ENCODE measurements at places on chromosomes 7 and 10.

- H3K27me3 ChIP-seq, result no peaks in the 10 kb centered on the region
- no peak overlapping the region for H3K4me3 ChIP-seq
- no peaks in the 10 kb centered on the region for H3K4me1 ChIP-seq
- no peak for DNase-seq
- H3K27ac ChIP-seq, result no peak overlapping the region
These were observed 27.8 kb upstream of the FOXL3 start for GRCh38 chr7:262251-262572.

DNA sequence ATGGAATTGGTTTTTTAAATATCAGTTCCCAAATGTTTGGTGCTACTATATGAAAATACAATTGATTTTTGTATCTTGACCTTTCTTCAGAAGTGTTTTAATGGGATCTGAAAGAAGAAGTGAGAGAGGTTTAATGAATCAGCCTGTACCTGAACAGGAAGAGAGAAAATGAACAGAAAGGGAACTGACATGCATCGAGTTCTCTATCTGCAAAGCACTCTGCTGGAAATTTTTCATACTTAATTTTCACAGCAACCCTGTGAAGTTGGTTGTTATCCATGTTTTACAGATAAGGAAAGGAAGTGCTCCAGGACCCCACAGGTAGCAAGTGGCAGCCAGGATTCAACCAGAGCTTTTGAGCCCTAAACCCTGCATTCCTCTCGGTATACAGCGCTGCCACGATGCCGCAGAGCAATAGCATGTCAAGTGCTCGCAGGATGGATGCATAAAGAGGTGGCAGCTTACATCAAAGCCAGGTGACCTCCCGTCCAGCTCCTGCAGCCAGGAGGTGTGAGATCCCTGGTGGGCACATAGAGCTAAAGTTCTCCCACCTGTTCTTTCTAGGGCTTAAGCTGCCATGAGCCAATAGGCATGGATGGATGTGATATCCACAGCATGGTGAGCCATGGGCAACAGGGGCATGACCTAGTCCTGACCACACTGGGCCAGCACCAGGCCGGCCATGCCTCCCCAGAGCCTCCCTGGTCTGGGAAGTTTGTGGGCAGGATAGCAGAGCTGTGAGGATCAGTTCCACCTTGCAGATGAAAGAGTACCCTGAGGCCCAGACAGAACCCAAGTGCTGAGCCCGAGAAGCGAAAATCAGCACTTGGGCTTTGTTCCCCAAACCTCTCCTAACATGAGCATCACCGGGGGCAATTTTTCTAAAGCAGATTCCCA is 57.2 kb downstream of the CALML3 start:
- H3K4me1 ChIP-seq, result no peaks in the 10 kb centered on the region
- H3K27me3 ChIP-seq, result no peaks in the 10 kb centered on the region
- no peaks in the 10 kb centered on the region for H3K36me3 ChIP-seq
- H3K27ac ChIP-seq, result no peak overlapping the region

- no peak overlapping the region for H3K4me3 ChIP-seq
- no peaks in the 10 kb centered on the region for H3K4me1 ChIP-seq
- no peaks in the 10 kb centered on the region for H3K36me3 ChIP-seq
- no peak overlapping the region for H3K27ac ChIP-seq
These were observed 73.7 kb downstream of the PRR15 start for GRCh38 chr7:29637374-29637773.

- H3K4me1 ChIP-seq, result no peaks in the 10 kb centered on the region
- no peaks in the 10 kb centered on the region for H3K27me3 ChIP-seq
- no peaks in the 10 kb centered on the region for H3K36me3 ChIP-seq
- no peak overlapping the region for H3K27ac ChIP-seq
These were observed 54.4 kb downstream of the MTPAP start for GRCh38 chr10:30294476-30295240.

DNA sequence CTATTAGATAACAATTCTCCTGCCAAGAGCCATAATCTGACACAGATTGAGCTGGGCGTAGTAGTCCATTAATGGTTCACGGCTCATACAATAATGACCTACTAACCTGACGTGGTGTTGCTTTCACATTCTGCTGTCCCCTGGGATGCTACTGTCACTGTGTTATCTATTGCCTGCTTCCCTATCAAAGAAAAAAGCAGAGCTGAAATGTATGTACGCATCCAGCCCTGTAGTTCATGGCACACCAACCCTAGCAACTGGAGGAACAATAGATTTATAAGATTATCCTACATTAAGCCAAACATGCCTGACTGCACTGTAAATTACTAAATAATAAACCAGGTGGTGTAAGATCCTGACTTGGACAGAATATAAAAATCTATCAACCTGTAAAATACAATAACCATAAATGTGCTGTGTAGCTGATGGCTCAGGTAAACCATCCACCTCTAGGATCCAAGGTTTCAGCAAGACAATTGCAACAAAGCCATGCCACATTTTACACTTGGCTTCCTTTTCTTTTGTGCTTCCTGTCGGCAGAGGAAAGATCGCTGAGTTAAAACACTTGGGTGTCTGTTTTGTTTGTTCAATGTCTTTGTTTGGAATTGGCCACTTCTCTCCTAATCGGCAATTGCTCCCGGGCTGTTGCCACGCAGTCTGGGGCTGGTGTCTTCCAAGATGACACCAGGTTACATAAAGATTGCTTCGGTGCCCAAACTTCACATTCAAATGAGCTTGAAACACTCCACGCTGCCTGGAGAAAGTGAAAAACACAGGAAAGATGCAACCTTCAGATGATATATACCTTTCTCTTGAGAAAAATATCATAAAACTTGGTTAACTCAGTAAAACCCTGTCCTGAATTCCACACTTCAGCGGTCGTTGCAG is 143.9 kb upstream of the MGMT start:
- no peaks in the 10 kb centered on the region for H3K36me3 ChIP-seq
- H3K27ac ChIP-seq, result no peak overlapping the region
- no peak for DNase-seq
- H3K4me3 ChIP-seq, result no peak overlapping the region
- H3K27me3 ChIP-seq, result peaks cover 1% of the 10 kb centered on the region

DNA sequence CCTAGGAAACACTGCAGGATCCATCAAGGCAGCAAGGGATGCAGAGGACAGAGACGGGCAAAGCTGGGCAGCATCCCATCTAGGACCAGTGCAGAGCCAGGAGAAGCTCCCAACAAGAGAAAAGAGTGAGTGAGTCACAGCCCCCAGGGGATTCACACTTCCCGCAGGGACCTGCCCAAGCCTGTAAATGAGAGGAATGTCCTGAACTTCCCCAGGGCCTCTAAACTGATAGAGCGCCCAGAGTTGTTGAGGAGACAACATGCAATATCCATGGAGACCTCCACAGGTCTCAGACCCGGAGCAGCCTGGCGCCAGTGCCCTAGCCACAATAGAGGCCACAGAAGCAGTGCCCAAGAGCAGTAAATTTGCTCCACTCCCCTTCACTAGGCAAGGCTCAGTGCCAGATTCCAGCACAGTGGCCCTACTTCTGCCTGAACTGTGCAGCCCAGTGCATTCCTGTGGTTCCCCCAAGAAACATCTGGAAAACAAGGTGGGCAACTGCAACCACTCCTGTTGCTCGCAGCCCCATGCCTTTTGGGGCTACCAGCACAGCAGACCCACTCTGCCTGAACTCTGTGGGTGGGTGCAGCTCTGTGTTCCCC is 567.5 kb downstream of the POM121L12 start:
- DNase-seq, result no peak
- H3K27me3 ChIP-seq, result no peaks in the 10 kb centered on the region
- no peaks in the 10 kb centered on the region for H3K4me1 ChIP-seq
- H3K27ac ChIP-seq, result no peak overlapping the region

- no peak overlapping the region for H3K4me3 ChIP-seq
- no peak for DNase-seq
- H3K4me1 ChIP-seq, result no peaks in the 10 kb centered on the region
- peaks cover 5% of the 10 kb centered on the region for H3K27me3 ChIP-seq
- no peak overlapping the region for H3K27ac ChIP-seq
- no peaks in the 10 kb centered on the region for H3K36me3 ChIP-seq
These were observed 98.1 kb downstream of the PARD3 start for GRCh38 chr10:34716958-34717357.

DNA sequence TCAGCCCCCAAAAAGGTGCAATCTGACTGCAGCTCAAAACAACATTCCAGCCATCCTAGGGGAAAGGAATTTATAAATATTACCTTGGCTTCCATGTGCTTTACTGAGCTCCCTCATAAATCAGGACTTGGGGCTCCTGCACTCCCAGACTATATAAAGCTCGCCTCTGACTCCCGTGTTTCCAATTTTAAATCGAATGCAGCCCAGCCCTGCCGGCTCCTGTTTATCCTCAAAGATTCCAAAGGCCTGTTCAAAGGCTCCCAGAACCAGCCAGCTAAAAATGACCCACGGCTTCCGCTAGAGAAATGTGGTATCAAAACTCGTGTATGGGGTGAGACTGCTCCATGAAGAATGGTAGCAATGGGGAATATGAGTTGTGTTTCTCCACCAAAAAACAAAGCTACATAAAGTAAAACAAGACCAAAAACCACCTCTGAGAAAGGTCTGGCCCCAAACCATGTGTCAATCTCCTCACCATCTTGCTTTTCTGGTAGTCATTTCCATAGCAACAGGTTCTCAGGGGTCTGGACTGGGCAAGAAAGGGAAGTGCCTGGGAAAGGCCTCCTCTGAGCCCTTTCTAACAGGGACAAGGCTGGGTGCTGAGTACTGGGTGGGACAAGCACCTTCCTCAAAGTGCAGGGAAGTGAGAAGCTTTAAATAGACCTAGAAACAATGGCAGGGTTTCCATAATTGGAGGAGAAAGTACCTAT is 5.1 kb downstream of the CALML3 start:
- H3K27ac ChIP-seq, result no peak overlapping the region
- H3K4me3 ChIP-seq, result no peak overlapping the region
- no peak for DNase-seq
- no peaks in the 10 kb centered on the region for H3K36me3 ChIP-seq

DNA sequence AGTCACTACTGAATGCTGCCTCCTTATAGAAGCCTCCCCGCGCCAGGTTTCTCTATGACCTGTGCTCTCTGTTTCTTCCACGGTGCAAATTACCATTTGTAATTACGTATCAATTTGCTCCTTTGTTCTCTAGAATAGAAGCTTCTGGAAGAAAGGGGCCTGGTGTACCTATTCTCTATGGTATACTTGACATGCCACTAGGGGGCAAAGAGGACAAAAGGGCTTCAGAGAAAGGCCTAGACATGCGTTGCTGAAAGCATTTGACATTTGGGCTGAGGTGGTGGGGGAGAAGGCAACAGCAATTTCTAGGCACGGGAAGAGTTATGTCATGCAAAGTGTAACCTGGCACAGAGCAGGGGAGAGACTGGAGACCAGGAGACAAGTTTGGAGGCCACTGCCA is 148.7 kb downstream of the WDR11 start:
- no peak overlapping the region for H3K4me3 ChIP-seq
- H3K27ac ChIP-seq, result no peak overlapping the region
- H3K36me3 ChIP-seq, result no peaks in the 10 kb centered on the region
- no peak for DNase-seq
- H3K27me3 ChIP-seq, result peaks cover 1% of the 10 kb centered on the region

GRCh38 chr10:94677691-94678090 is 5.8 kb upstream of the CYP2C18 start:
- no peak overlapping the region for H3K4me3 ChIP-seq
- no peak overlapping the region for H3K27ac ChIP-seq
- DNase-seq, result no peak
- no peaks in the 10 kb centered on the region for H3K27me3 ChIP-seq
- H3K36me3 ChIP-seq, result no peaks in the 10 kb centered on the region
- H3K4me1 ChIP-seq, result no peaks in the 10 kb centered on the region

GRCh38 chr10:43674553-43675210 is 26.0 kb upstream of the ZNF32 start:
- no peak for DNase-seq
- H3K27ac ChIP-seq, result no peak overlapping the region
- H3K27me3 ChIP-seq, result peaks cover 22% of the 10 kb centered on the region
- no peaks in the 10 kb centered on the region for H3K36me3 ChIP-seq

GRCh38 chr7:44769376-44769775 is 20.7 kb downstream of the ZMIZ2 start:
- H3K36me3 ChIP-seq, result peaks cover 24% of the 10 kb centered on the region
- no peaks in the 10 kb centered on the region for H3K27me3 ChIP-seq
- H3K4me3 ChIP-seq, result no peak overlapping the region

DNA sequence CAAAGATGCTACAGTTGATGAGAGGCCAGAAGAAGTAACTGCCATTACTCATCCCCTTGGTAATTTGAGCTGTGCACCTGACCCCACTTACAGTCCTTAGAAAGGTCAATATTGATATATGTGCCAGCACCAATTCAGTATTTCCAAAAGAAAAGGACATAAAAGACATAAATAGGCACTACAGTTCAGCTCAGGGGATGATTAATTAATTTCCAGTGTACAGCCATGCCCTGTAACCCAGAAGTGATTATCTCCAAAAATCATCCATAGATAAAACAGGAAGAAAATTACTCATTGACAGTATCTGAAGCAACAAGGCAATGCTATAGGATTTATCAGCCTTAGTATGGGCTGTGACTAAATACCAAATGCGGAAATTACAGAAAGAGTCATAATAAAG is 82.4 kb downstream of the PHYHIPL start:
- no peaks in the 10 kb centered on the region for H3K36me3 ChIP-seq
- no peak overlapping the region for H3K4me3 ChIP-seq
- DNase-seq, result no peak
- no peaks in the 10 kb centered on the region for H3K4me1 ChIP-seq
- H3K27ac ChIP-seq, result no peak overlapping the region
- H3K27me3 ChIP-seq, result no peaks in the 10 kb centered on the region

DNA sequence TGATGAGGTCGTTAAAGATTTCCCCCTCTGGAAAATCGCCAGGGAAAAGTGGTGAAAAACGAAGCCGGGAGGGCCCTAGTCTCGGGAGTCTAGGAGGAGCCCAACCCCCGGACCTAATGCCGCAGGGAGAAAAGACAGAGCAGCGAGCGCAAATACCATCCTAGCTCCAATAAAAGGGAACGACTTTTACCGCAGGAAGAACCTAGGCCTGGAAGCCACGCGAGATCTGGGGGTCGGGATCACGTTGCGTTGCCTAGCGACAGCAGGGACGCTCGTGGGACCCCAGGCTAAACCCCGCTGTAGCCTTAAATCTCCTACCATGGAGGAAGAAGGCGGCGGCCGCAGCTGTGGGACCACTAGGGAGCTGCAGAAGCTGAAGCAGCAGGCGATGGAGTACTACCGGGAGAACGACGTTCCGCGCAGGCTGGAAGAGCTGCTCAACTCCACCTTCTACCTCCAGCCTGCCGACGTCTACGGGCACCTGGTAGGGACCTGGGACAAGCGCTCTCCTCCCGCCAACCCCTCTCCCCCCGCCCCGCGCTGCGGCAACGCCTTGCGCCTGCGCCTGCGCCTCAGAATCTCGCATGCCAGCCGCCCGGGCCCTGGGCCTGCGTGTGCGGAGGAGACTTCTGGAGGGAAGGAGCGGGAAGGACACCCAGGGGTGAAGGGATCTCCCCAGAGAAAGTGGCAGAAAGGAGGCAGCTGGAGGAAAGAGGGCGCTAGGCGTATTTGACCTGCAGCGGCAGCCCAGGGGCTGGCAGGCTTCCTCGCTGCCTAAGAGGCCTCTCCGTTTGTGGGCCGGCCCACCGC is at the start of gene ENO4:
ENO4 (plus strand) TSS at position 252 of the 810 bp plus-strand sequence; CDS start at position 320, 68 bp downstream.
- H3K27me3 ChIP-seq, result peaks cover 58% of the 10 kb centered on the region
- peak within 1 kb of the TSS; percentile 54 for H3K4me3 ChIP-seq
- peaks cover 13% of the 10 kb centered on the region for H3K4me1 ChIP-seq
- DNase-seq, result peak; percentile 48
- H3K27ac ChIP-seq, result no peak within 1 kb of the TSS

- no peaks in the 10 kb centered on the region for H3K36me3 ChIP-seq
- no peak overlapping the region for H3K4me3 ChIP-seq
- no peak for DNase-seq
- H3K27me3 ChIP-seq, result no peaks in the 10 kb centered on the region
- no peaks in the 10 kb centered on the region for H3K4me1 ChIP-seq
These were observed 833.5 kb downstream of the XPNPEP1 start for GRCh38 chr10:109089779-109090178.
